ENCODE measurements at places on chromosomes 6 and 20.

DNA sequence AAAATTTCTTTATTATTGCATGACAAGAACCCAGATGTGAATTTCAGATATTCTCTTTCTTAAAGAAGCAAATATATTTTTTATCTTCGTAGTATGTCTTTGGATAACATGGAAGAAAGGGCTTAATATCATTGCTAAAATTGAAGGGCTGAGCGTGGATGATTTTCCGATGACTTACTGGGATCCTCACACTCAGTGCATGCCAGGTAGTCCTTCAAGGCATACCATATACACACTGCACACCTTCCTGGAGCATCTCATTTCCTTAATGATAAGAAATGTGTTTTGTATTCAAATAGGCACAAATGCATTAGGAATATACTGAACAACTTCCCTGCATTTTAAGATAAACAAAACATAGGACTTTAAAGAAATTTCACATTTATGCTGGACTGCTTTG lies 193.9 kb upstream of the MAP3K7 start:
- DNase-seq, result no peak

DNA sequence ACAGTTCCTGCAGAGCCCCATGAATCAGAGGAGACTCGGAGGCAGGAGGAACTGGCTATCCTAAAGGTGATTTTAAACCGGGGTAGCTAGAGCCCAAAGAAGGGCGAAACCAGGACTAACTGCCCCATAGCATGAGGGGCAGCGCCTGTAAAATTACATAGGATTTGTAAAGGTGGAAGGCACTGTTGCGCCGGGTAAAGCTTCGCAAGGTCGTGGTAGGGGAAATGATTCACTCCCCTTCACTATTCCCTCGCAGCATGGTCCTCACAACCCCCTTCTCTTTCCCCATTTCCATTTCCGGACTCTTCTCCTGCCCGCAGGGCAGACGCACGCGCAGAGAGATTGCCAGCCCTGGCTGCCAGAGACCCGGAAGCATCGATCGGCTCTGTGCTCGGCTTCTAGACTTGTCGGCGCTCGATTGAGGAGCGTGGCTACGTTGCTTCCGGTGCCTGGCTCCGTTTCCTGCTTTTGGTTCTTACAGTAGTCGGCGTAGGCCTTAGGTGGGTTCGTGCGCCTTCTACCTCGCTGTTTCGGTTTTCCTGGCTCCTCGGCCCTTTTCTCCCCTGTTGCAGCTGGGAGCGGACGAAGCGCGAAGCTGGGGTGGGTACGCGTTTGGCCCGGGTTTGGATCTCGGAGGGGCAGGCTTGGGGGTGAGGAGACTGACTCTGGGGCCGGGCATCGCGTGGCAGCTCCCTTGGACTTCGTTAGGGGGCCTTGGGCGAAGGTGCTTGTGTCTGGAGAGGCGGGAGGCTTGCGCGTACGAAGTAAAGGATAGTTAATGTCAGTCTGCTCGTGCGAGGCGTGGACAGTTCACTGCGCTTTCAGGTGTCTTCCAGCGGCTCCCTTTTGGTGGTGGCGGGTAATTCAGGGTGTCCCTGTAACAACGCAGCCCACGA lies at the start of gene SNRPB2:
TSS of gene SNRPB2 (plus strand) at position 462 of the 896 bp plus-strand sequence. CDS start 1,677 bp downstream, outside the sequence.
- peak; percentile 93 for DNase-seq

DNA sequence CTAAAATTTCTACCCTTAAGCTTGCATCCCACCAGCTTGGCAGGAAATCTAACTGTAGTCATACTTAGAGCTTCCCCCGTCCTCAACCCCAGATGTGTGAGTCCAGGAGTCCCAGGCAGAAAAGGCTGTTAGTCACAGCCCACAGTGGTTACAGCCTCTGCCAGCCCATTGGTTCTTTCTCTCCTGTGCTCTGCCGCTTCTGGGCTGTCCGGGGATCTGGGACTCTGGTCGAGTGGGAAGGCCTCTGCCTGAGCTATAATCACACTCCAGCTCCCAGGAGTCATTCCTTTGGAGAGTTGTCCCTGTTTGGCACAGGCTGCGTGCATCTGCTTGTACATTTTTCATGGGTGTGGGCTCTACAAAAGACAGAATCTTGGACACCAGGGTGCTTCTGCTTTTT lies 45.6 kb upstream of the FYN start:
- DNase-seq, result peak; percentile 20

DNA sequence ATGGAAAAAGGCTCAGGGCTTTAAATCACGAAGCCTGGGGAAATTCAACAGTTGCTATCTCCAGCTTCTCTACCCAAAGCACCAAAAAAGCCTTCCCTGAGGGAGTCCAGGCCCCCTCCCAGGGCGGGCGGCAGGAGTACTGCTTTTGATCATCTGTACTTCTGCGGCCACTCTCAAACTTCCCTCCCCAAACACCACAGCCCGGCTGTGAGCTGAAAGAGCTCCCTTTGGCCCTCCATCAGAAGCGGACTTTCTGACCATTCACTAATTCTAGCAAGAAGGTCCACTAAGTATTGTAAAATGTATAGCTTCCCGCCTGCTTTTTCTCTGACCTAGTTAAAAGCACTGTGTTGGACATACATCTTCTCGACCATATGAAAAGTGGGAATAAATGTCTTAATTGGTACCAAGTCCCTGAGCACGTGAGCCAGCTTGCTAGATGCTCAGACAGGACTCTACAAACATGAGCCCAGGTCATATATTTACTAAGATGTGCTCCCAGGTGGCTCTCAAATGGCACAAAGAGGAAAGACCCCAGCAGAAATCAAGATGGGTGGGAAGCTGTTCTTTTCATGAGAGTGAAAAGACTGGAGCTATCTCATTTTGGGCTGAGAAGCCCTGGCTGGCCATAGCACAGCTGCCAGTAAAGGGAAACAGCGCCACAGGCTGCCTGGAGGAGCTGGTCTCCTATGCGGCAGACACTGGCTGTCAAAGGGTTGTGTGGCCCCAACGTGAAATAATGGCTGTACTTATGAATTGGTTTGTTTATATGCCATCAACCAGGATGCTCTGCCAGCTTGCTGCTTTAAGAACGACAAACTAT lies 58.6 kb downstream of the GFOD1 start:
- DNase-seq, result no peak

- DNase-seq, result no peak
These were observed 463 bp upstream of the HLA-DMB start for GRCh38 chr6:32941214-32941768.

GRCh38 chr6:69719602-69720193 lies 77.1 kb downstream of the LMBRD1 start:
- DNase-seq, result no peak

DNA sequence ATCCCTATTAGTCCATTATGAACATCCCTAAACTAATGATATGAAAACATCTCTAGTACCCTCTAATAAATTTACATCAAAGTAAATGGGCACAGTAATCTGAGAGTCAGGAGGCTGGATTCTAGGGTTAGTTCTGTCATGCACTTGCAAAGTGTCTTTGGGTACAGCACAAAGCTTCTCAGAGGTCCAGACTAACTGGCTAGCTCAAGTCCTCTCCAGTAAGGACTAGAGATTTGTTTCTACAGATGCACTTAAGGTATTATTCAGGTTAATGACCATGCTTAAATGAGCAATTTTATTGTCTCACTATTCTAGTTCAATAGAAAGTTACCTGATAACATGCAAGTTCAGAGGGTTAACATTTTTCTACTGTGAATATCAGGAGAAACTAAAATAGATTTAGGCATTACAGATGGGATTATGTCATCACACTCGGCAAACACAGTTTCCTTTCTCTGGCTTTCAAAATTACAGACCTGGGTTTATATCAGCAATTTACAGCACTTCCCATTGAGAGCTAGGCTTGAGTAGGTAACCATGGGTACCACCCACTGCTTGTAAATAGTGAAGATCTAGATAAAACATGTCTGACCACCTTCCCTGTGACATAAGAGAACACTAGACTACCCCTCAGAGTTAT lies 402.9 kb upstream of the RUNX2 start:
- DNase-seq, result no peak

- no peak for DNase-seq
These were observed 38.2 kb upstream of the IER3 start for GRCh38 chr6:30782425-30783014.

- DNase-seq, result no peak
These were observed 158.6 kb upstream of the PREP start for GRCh38 chr6:105561486-105561885.

GRCh38 chr6:40408786-40409542 lies 178.2 kb downstream of the LRFN2 start:
- no peak for DNase-seq

- DNase-seq, result no peak
These were observed 383.8 kb downstream of the TFAP2A start for GRCh38 chr6:10030942-10031537.

GRCh38 chr20:59784791-59785668 lies 148.4 kb downstream of the SYCP2 start:
- DNase-seq, result no peak

DNA sequence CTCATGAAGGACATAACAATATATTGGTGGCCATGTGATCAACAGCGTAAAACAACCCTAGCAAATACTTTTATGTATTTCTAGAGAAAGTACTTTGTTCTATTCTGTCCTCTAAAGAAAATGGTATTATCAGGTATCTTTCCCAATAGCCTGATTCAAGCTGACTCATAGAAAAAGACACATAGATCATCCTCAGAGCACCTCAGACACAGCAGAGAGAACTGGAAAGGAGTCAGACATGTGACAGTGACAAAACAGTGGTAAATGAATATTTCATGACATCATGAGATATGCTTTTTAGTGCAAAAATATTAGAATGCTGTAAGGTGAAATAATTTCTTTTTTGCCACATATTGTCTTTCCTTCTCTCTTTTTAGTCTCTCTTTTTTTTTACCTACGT lies 1355.0 kb upstream of the MAP3K7 start:
- DNase-seq, result no peak
